ENCODE measurements at places on chromosomes 1 and 21.

GRCh38 chr1:200230671-200231070 lies 179.2 kb downstream of the ZNF281 start:
- DNase-seq, result no peak

GRCh38 chr1:245716561-245716960 lies 561.8 kb downstream of the KIF26B start:
- no peak for DNase-seq

- no peak for DNase-seq
Observed at GRCh38 chr21:14751602-14752344, 205.7 kb upstream of the SAMSN1 start.

DNA sequence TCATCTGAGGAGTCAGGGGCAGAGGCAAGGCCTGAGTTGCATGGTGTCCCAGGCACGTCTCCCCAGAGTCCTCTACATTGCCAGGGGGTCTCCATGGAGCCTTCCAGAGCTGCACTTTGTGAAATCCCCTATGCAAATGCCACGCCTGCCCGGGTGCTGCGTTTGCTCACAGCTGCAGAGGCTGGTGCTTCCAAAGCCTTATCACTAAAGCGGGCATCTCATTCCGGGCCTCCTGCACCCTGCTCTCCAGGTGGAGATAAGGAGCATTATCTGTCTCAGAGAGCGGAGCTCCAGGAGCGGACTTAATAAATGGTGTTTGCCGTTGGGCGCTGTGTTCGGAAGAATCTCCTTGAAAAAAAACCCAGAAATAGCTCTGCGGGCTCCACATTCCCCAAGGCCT lies 25.9 kb upstream of the ACTL8 start:
- DNase-seq, result no peak

- no peak for DNase-seq
Observed at GRCh38 chr1:1068517-1069055, 5.5 kb downstream of the RNF223 start.

DNA sequence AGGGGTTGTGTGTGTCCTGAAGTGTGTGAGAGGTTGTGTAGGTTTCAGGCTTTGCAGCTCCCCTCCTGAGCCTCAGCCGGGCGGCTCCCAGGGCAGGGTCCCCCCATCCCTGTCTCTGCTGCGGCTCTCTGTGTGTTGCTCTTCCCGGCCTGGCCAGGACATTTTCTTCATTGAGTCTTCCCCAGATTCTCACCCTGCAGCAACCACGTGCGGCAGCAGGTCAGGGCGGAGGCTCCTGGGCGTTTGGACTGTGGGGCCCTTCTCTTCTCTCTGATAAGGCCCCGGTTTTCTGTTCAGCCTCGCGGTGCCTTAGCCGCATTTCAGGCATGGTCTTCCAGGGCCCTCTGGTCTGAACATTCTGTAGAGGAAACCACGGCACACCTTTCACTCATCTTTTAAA lies 1.8 kb upstream of the TCP10L start:
- DNase-seq, result no peak

DNA sequence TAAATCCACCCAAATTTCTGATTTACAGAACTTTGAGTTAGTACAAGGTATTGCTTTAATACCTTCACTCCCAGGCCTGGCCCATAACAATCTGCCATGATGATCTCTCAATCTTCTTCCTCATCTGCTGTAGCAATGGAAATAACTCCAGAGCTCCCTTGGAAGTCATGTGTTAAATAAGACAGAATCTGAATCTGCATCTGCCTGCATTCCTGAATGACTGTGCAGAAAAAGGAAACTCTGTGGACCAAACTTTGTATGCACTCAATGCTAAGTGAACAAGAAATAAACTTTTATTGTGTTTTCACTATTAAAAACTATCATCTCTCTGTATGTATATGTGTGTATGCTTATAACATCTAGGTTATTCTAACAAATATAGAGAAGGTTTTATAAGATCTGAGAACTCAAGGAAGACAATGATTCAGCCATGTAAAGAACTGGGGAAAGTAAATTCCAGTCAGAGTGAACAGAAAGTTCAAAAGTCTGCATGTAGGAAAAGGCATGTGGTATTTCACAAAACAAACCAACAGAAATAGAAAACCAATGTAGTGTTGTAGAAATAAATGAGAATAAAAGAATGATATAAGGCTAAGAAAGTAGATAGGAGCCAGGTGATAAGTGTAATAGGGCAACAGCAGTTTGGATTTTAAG lies 390.2 kb downstream of the USH2A start:
- no peak for DNase-seq

DNA sequence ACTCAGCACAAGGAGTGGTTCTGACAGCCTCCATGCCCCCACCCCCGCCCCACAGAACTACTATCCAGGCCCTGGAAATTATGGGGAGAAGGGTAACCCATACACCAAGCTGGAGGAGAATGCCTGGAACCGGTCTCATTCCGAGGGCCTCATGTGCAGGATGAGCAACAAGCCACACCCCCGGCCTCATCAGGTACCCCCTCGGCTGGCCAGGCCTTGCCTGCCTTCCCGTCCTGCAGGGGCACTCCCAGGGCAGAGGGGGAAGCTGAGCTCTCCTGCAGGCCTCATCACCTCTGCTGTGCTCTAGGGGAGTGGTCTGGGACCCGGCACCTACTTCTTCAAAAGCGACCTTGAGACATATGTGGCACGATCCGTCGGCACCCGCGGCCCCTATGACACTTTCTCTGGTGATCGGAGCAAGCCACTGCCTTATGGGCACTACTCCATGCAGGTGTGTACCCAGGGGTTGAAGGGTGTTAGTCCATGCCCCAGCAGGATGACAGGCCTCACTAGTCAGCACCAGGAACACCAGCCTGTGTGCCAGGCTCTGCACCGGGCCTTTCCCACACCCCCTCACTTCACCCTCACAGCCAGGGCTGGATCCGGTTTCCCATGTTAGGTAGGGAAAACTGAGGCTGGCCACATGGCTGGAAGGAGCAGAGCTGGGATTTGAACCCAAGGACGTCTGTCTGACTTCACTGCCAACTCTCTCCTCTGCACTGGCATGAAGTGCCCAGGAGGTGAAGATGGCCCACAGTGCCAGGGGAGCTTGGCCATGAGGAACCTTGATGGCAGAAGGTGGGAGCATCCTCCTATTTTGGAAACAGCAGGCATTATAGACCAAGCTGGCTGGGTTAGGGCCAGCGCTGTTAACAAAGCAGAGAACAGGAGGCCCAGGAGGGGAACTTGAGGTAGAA lies 10.9 kb upstream of the TTC22 start:
- no peak for DNase-seq

- no peak for DNase-seq
Observed at GRCh38 chr1:150809651-150810050, 1.6 kb upstream of the CTSK start.

DNA sequence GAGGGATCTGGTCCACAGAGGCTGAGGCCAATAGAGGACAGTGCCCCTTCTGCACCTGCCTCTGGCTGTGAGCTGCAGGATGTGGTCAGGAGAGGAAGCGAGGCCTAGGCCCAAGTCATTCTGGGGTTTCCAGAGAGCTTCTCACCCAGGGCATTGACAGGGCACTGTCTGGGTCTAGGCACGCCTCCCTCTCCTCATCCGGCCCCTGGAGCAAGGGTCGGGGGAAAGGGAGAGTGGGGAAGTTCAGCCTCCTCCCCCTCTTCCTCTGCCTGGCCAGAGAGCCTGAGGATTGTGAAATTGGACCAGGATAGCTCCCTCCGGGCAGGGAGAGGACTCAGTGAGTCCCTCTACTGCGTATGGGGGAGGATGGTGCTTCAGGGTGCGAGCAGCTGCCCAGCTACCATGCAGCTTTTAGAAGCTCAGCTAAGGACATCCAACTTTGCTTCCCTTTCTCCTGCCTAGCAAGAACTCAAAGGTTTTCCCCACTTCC lies 6.3 kb upstream of the INAVA start:
- DNase-seq, result no peak

DNA sequence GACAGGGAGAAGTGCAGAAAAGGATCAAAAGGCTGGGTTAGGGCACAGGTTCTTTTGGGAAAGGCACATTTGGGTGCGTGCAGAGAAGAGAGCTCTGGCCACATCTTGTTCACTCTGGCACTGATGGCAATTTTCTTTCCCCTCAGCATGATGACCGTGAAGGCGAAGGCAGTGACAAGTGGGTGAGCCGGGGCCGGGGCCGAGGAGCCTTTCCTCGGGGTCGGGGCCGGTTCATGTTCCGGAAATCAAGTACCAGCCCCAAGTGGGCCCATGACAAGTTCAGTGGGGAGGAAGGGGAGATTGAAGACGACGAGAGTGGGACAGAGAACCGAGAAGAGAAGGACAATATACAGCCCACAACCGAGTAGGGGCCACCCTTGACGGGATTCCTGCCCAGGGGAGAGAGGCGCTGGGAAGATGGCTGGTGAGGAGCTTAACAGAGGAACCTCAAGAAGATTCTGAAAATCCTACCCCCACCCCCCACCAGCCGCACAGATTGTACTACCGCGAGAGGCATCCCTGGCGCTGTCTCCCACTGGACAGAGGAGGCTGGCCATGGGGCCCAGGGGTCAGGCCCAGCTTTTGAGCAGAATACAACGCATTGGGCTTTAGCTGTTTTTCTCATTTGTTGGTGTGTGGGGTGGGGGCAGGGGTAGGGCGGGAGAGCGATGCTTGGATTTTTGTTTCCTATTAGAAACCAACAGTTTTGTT lies 2.4 kb upstream of the SH3D21 start:
- DNase-seq, result no peak

DNA sequence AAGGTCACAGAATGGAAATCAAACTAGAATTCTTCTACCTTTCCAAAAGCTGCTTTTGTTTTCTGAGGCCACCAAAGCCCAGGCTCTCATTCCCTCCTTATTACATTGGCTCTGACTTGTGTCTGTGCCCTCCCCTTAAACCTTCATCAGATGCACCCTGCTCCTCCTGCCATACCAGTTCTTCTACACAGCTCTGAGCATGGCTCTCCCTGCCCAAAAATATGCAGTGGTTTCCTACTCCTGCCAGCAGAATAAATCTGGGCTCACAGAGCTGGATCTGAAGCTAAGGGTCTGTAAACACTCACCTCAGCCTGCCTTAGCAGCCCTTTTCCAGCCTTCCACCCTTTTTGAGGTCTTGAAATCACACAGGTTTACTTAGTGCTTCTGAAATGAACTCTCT lies 55.0 kb downstream of the TTC3 start:
- no peak for DNase-seq

Measured in NCI-H2227 treated with DMSO at 0.1 percent for 48 hours (cell line).